B cell (primary cell): ENCODE measurements at places on chromosomes 3 and 15. TPM values are rescaled to one million over a fixed set of nuclear protein-coding genes. Genes with fewer than 3 reads are reported as not detected.

The SLC30A4 gene
- polyA plus RNA-seq: 6.7 and 10.7 TPM in 2 replicates

The SI gene
- not detected in 2 replicates for polyA plus RNA-seq

The SEMA5B gene
- not detected in 2 replicates for polyA plus RNA-seq

The PIF1 gene
- 6.2 and 6.8 TPM in 2 replicates for polyA plus RNA-seq

The CPN2 gene
- not detected in 2 replicates for polyA plus RNA-seq

The PATL2 gene
- polyA plus RNA-seq: 89.4 and 98.8 TPM in 2 replicates

The SIN3A gene
- 32.0 and 47.9 TPM in 2 replicates for polyA plus RNA-seq

The ASB14 gene
- polyA plus RNA-seq: not detected in 2 replicates

GRCh38 chr3:20931834-20932233, 745.8 kb upstream of the SGO1 start:
- H3K27me3 ChIP-seq: no peaks in the 10 kb centered on the region
- no peaks in the 10 kb centered on the region for H3K4me1 ChIP-seq
- H3K27ac ChIP-seq: no peak overlapping the region
- H3K36me3 ChIP-seq: no peaks in the 10 kb centered on the region
- no peak for DNase-seq

DNA sequence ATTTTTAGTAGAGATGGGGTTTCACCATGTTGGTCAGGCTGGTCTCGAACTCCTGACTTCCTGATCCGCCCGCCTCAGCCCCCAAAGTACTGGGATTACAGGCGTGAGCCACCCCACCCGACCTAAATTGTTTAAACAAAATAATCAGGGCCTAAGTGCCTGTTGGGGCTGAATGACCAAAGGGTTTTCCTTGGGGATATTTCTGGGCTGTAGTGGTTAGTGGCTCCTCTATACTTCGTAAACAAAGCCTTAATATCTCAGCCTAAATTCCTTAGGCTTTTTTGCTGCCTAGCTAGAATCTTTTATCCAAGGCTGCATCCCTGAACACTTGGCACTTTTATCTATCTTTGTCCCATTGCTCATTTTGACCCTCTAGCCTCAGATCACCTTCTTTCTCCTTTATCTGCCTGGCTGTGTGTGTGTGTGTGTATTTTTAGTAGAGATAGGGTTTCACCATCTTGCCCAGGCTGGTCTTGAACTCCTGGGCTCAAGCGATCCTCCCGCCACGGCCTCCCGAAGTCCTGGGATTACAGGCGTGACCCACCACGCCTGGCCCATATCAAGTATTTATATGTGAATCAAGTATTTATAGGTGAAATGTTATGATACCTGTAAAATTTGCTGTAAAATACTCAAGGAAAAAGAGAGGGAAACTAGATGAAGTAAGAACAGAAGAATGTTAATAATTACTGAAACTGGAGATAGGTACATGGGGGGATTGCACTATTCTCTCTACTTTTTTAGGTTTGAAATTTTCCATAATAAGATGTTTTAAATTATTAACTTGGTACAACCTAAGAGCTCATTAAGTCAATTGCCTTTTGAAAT, 1.8 kb downstream of the NUSAP1 start:
- no peaks in the 10 kb centered on the region for H3K27me3 ChIP-seq
- peaks cover 19% of the 10 kb centered on the region for H3K4me1 ChIP-seq
- peak; percentile 19 for DNase-seq
- H3K27ac ChIP-seq: peak overlapping the region; percentile 18

DNA sequence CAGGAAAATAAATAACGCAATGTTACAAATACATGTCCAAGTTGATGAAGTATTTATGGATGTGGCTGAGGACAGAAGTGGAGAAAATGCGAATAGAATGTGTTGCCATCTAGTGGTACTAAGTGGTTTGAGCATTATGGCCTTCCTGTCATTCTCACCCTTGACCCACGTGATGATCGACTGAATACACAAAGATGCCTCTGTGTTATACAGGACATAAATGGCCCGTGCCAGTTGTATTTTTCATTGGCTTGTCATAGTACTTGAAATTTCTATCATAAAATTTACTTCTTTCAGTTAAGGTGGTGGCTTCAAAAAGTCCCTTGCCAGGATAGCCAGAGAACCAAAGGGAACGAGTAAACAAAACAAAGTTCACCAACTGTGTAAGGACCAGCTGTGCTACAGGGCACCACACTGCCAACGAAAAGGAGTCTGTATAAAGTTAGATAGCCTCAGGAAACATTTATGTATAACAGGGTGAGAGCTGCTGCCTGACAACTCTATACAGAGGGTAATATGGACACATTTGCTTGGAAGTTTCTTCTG, 103.7 kb downstream of the MYH15 start:
- peak; percentile 78 for DNase-seq
- H3K27me3 ChIP-seq: no peaks in the 10 kb centered on the region
- peak overlapping the region; percentile 3 for H3K4me3 ChIP-seq
- H3K36me3 ChIP-seq: no peaks in the 10 kb centered on the region
- peak overlapping the region; percentile 49 for H3K27ac ChIP-seq

GRCh38 chr3:159788291-159788690, 200.3 kb upstream of the IL12A start:
- no peak overlapping the region for H3K27ac ChIP-seq
- no peak for DNase-seq
- H3K36me3 ChIP-seq: no peaks in the 10 kb centered on the region
- H3K4me3 ChIP-seq: no peak overlapping the region

GRCh38 chr15:32861761-32862160, 144.0 kb downstream of the GREM1 start:
- no peaks in the 10 kb centered on the region for H3K27me3 ChIP-seq
- H3K27ac ChIP-seq: no peak overlapping the region
- no peak overlapping the region for H3K4me3 ChIP-seq
- peak; percentile 32 for DNase-seq
- H3K4me1 ChIP-seq: peaks cover 6% of the 10 kb centered on the region
- no peaks in the 10 kb centered on the region for H3K36me3 ChIP-seq

DNA sequence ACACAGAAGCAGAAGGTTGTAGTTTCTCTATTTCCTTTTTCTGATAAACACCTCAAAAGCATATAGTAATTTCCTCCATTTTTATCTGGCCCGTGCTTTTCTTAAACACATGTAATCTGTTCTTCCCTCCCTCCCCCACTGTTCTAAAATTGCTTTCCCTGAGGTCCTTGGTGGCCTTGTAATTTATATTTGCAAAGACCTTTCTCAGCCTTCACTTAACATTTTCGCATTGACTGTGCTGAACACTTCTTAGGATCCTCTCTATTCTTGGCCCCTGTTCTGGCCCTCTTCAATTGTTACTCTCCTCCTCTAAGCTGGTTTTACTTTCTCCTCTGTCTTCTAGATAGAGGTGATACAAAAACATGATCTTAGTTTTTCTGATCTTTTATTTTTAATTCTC, 28.3 kb downstream of the GAP43 start:
- H3K36me3 ChIP-seq: no peaks in the 10 kb centered on the region
- no peak for DNase-seq

DNA sequence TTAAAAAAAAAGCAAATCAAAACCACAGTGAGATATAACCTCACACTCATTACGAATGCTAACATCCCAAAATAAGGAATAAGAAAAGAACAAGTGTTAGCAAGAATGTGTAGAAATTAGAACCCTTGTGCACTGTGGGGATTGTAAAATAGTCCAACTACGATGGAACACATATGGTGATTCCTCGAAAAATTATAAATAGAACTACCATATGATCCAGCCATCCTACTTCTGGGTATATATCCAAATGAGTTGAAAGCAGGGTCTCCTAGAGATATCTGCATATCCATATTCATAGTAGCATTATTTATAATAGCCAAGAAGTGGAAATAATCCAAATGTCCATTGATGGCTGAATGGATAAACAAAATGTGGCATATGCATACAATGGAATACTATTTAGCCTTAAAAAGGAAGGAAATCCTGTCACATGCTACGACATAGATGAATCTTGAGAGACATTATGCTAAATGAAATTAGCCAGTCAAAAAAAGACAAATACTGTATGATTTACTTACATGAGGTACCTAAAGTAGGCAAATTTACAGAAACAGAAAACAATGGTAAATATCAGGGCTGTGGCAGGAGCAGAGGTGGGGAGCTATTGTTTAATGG, 55.6 kb downstream of the UACA start:
- H3K27me3 ChIP-seq: no peaks in the 10 kb centered on the region
- no peak overlapping the region for H3K4me3 ChIP-seq
- no peak overlapping the region for H3K27ac ChIP-seq
- no peak for DNase-seq
- no peaks in the 10 kb centered on the region for H3K4me1 ChIP-seq
- no peaks in the 10 kb centered on the region for H3K36me3 ChIP-seq

DNA sequence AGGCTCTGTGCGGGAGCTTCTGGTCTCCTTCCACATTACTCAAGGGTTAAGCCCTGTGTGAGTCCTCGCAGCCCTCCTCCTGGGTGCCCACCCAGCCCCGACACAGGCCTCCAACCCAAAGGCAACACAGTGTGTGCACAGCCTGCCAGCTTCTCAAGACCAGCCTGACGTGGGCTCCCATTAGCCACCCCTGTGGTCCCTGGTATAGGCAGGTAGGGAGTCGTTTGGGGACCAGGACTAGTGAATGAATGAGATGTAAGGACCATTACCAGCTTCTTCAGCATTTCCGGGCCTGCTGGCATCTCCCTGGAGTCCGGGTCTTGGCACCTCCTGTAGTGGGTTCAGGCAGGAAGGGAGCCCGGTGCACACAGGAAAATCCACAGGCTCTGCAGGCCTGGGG, 20.2 kb upstream of the PLXNA1 start:
- no peaks in the 10 kb centered on the region for H3K27me3 ChIP-seq
- no peak overlapping the region for H3K4me3 ChIP-seq
- no peak overlapping the region for H3K27ac ChIP-seq
- DNase-seq: no peak
- H3K36me3 ChIP-seq: no peaks in the 10 kb centered on the region
- peaks cover 11% of the 10 kb centered on the region for H3K4me1 ChIP-seq

DNA sequence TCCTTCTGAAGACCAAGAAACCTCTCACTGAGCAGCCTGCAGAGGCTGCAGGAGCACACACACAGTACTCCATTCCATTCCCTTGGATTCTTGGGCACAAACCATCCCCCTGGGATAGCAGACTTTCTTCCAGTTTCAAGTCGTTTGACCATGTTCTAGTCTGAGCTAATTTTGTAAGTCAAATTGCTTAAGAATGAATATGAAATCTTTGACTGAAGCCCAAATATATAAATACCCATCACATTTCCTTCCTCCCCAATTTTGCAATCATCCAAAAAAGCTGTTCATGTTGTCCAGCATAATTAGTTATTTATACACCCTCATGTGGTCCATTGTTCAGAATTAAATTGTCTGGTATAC, 231.2 kb upstream of the TPRG1 start:
- DNase-seq: no peak
- H3K4me3 ChIP-seq: no peak overlapping the region
- H3K27ac ChIP-seq: no peak overlapping the region
- H3K36me3 ChIP-seq: no peaks in the 10 kb centered on the region
- peaks cover 11% of the 10 kb centered on the region for H3K4me1 ChIP-seq

DNA sequence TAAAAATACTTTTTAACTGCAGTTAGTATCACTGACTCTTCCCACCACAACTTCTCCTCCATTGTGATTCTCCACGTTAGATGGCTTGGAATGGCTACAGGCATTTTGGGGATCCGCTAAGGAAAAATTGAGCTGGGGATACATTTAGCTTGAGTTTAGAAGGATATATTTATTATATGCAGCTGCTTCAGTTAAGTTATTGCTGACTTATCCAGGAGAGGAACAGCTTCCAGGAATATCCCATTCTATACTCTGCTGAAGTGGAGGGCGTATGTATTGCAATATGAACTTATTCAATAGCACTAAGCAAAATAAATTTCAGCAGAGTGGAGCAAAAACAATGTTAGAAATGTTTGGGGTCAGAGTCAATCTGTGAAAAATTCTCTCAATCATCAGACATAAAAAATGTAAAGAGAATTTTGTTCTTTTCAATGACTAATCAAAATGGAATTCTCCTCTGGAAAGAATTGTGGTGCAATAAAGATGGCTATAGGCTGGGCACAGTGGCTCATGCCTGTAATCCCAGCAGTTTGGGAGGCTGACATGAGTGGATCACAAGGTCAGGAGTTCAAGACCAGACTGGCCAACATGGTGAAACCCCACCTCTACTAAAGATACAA, 84.7 kb downstream of the NCEH1 start:
- no peaks in the 10 kb centered on the region for H3K27me3 ChIP-seq
- DNase-seq: no peak
- H3K4me1 ChIP-seq: no peaks in the 10 kb centered on the region
- no peak overlapping the region for H3K27ac ChIP-seq

- H3K27me3 ChIP-seq: no peaks in the 10 kb centered on the region
- DNase-seq: no peak
- H3K4me1 ChIP-seq: no peaks in the 10 kb centered on the region
- no peak overlapping the region for H3K4me3 ChIP-seq
- no peaks in the 10 kb centered on the region for H3K36me3 ChIP-seq
Observed at GRCh38 chr3:53140847-53141845, 10.9 kb upstream of the RFT1 start.

DNA sequence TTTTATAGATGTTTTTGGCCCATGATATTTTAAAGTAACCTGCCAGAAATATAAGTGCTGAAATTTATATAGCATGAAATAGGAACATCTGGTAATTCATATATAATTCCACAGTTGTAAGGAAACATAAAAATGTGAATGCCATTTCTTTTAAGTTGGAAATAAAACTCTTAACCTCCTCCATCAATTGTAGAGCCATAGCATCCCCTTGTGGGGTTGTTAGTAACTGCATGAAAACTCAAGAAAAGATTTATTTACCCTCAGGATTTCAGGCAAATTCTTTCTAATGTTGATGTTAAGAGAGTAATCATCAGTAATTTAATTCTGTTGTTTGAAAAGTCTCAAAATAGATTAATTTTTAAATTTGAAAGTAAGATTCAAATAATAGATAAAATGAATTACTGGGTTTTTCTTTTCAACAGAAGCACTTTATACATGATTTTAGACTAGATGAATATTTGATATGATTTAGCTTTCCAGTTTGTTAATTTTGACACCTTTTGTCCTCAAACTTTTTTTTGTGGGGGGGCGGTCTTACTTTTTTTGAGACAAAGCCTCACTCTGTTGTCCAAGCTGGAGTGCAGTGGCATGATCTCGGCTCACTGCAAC, 74.7 kb downstream of the RASA2 start:
- peaks cover 42% of the 10 kb centered on the region for H3K36me3 ChIP-seq
- H3K4me3 ChIP-seq: no peak overlapping the region
- DNase-seq: peak; percentile 75
- H3K4me1 ChIP-seq: peaks cover 13% of the 10 kb centered on the region
- H3K27me3 ChIP-seq: no peaks in the 10 kb centered on the region
- H3K27ac ChIP-seq: no peak overlapping the region

GRCh38 chr3:178597371-178597770, 61.1 kb downstream of the KCNMB2 start:
- no peaks in the 10 kb centered on the region for H3K27me3 ChIP-seq
- no peak overlapping the region for H3K27ac ChIP-seq
- no peaks in the 10 kb centered on the region for H3K4me1 ChIP-seq
- DNase-seq: no peak
- no peak overlapping the region for H3K4me3 ChIP-seq
- no peaks in the 10 kb centered on the region for H3K36me3 ChIP-seq

GRCh38 chr3:37179144-37179967, 5.0 kb upstream of the LRRFIP2 start:
- peaks cover 17% of the 10 kb centered on the region for H3K4me1 ChIP-seq
- no peaks in the 10 kb centered on the region for H3K27me3 ChIP-seq
- H3K27ac ChIP-seq: no peak overlapping the region

- no peak overlapping the region for H3K4me3 ChIP-seq
- no peaks in the 10 kb centered on the region for H3K4me1 ChIP-seq
Observed at GRCh38 chr3:65945480-65945879, 93.2 kb downstream of the MAGI1 start.
